Mesenteric fat pad (tissue), 1 donor: ENCODE measurements at places on chromosomes 7 and 10. TPM values are rescaled to one million over a fixed set of nuclear protein-coding genes. Genes with fewer than 3 reads are reported as not detected.

DNA sequence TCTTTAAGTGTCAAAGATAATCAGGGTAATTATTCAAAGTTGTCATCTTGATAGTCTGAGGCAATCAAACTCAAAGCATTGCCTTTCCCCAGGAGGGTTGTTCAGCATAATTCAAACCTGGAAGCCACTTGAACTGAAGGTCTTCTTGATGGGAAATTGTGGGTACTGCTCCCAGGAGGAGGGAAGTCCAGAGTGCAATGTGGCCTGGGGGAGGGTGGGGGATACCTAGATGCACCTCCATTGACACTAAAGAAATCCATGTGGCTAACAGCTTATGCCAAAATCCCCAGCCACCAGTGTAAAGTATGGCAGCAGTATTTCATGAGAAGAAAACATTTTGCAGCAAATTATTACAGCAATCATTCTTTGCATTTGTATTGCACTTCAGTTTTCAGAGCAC lies 114.9 kb downstream of the STRA8 start:
- no peak for DNase-seq

The TAS2R5 gene
- 1.1 TPM for total RNA-seq

DNA sequence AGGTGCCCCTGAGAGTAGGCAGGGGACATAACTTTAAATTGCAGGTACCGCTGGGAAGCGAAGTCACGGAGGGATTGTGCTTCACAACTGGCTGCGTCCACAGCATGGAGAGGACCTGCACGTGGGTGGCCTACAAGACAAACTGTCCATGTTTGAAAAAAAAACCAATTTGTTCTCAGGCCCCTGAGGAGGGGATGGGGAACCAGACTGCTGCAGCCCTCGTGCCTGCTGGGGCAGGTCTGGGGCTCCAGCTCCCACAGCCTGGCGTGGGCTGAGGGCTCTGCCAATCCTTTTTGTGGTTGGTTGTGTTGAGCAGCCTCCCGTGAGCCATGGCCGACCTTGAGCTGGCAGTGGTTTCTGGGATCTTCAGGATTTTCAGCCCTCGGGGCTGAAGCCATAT lies 9.7 kb downstream of the SFRP5 start:
- no peak for DNase-seq

DNA sequence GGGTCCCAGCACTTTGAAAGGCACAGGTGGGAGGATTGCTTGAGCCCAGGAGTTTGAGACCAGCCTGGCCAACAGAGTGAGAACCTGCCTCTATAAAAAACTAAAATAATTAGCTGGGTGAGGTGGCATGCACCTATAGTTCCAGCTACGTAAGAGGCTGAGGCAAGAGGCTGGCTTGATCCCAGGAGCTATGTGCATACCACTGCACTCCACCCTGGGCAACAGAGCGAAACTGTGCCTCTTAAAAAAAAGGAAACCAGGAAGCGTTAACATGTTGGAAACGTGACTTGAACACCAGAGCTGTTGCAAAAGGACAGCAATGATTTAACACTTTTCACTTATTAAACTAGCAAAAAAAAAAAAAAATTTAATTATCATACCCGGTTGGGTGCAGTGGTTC lies 12.6 kb downstream of the BAZ1B start:
- peak; percentile 22 for DNase-seq

The SCIN gene
- total RNA-seq: 3.9 TPM

DNA sequence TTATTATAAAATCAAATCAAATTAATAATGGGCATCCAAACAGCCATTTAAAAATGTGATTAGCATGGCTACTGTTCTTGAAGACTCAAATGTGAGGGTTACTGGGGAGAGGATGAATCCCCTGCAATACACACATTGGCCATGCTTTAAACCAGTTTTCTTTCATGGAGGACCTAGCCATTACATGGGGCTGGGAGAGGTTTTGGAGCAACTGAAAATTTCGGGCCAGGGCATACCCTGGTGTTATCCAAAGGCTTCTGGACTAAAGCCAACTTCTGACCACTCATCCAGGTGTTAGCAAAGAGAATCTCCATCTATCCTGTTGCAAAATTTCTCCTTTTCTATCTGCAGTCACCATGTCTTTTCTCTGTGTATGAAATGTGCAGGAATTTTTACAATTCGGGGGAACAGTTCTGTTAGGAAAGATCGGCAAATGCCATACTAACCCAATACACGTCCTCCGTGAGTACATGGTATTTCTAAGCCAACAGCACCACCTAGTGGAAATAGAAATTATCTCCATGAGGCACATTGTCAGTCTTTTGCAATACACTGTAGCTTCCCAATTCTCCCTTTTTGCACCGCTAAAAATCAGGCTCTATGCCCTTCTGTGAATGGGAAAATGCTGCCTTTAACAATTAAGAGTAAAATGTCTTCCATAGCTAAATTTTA lies 47.0 kb upstream of the ZNF107 start:
- DNase-seq: no peak

DNA sequence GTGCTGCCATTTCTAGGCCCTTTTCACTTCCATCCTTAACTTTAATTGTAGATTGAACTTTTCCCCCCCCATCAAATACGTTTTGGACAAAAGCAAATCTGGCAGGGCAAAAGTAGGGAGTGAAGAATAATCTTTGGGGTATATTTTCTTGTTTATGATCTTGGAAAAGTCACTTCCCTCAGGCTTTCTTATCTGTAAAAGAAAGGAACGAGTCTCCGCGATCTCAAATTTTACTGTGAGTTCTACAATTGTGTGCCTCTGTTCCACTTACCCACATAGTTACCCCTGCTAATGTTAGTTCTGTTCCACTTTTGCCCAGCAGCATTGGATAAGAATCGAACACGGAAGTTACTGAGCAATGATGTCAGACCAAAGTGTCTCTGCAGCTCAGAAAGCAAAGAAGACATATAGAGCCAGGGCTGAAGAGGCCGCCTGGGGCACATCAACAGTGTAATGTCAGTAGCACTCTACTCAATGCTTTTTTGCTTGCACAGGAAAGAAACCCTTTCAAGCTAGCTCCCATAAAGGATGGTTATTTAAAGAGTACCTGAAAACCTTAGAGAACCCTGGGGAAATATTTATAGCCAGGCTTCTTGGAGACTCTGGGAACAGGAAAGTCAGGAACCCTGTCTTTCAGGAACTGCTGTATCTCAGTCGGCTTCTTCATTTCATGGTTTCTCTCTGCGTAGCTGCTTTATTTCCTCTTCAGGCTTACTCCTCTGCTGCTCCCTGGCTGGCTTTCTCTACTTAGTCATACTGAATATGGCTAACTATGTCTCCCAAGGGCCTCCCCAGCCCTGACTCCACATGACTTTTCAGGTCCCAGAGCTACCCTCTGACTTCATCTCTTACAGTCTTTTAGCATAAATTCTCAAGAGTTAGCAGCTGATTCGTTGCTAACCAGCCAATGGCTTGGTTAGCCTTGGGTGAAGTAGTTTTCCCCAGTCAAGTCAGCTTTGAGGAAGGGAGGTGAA lies 123.7 kb upstream of the FAM3C start:
- no peak for DNase-seq

- DNase-seq: no peak
Observed at GRCh38 chr10:30816159-30816819, 186.7 kb upstream of the LYZL2 start.

The ANKRD2 gene
- total RNA-seq: not detected

- DNase-seq: no peak
Observed at GRCh38 chr7:45223728-45224630, 66.4 kb downstream of the RAMP3 start.

The GARIN1A gene
- total RNA-seq: 10.2 TPM

GRCh38 chr7:142371586-142372377 lies 113.9 kb upstream of the PRSS58 start:
- DNase-seq: no peak

DNA sequence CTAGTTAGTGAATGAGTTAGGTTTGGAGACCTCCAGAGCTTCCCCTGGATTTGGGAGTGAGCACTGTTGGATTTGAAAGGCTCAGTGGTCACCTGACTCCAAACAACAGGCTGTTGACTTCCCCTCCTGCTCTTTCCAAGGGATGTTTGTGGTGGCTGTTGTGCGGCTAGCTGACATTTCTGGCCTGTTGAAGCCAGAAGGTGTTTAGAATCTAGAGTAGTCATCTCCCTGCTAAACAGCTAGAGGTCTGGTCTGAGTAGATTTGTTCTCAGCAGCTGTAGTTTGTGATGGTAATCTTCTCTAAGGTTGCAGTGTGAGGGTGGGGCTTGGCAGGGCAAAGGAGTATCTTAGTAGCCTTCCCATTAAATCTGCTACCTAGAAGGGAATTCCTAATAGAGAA lies 30.1 kb downstream of the BPGM start:
- no peak for DNase-seq

DNA sequence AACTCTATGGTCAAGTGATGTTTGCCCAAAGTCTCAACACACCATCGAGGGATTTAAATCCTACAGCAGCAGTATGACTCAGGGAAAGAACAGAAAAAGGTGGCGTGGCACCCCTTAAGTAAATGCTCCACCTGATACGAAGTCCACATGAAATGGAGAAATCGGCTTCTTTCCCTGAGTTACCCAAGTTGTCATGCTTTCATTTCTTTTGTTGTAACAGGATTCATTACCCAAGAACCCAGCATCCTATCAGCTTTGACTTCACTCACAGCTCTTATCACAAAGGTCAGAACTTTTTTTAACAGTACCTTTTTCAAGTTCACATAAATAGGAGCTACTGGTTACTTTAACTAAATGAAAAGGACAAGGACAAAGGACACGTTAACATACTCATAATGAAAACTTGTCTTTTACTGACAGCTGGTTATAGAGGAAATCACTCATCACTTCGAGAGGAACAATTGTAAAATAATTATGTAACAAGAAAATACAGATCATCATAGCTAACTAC lies 219.8 kb upstream of the FRMD4A start:
- DNase-seq: no peak

DNA sequence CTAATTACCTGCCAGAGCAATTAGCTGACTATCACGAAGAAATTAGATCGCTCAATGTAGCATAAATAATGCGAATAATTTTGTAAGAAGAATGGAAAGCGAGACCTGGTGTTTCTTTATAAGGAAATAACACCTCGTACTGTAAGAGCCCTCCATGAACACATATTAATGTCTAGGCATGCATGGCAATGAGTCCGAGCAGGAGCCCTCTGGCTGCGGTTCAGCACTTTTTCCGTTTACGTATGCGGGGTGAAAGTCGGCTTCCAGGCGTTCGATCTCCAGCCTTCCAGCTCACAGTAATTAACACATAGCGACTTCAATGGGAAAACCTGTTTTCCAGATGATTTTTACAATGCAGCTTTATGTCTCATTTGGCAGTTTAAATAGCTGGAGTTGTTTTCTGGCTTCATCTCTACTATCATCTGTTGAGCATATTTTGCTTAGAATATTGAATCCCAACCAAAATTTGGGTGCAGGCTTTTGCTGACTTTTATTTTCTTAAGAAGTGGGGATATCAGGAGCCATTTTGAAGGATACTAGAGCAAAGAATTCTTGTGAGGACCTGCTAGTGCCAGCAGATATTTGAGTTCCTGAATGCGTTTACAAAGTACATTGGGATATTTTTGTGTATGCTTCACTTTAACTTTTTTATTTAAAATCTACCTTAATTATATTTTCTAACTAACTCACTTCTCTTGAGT lies 7.2 kb upstream of the SP8 start:
- DNase-seq: no peak

- no peak for DNase-seq
Observed at GRCh38 chr7:140922741-140923345, 1.9 kb downstream of the BRAF start.
